ENCODE measurements at places on chromosomes 5 and 9. TPM values are rescaled to one million over a fixed set of nuclear protein-coding genes. Genes with fewer than 3 reads are reported as not detected.

The JAK2 gene
- total RNA-seq, result 25.2 TPM

The DEPDC1B gene
- 10.5 TPM for total RNA-seq

The SLC25A2 gene
- not detected for total RNA-seq

The FAM153A gene
- total RNA-seq, result 1.0 TPM

The ROR2 gene
- 14.0 TPM for total RNA-seq

The SPRY4 gene
- 15.6 TPM for total RNA-seq

The TMEM215 gene
- 2.1 TPM for total RNA-seq

The GNA14 gene
- total RNA-seq, result 5.9 TPM

The STK32A gene
- 0.62 TPM for total RNA-seq

The COL5A1 gene
- 435 TPM for total RNA-seq

The DUSP1 gene
- 301 TPM for total RNA-seq

The ACSL6 gene
- 2.5 TPM for total RNA-seq

The PTGS1 gene
- total RNA-seq, result 5.0 TPM

The DOK3 gene
- total RNA-seq, result 6.7 TPM

The ZDHHC12 gene
- total RNA-seq, result 4.1 TPM

The RHOBTB3 gene
- total RNA-seq, result 188 TPM

The ARSI gene
- 18.9 TPM for total RNA-seq

The FOXD1 gene
- total RNA-seq, result 5.1 TPM

The SPATA31A3 gene
- not detected for total RNA-seq
